ENCODE measurements at places on chromosomes 3 and 15.
A peak's percentile ranks its signal among the peaks of the same experiment; 100 is the strongest.

- H3K4me3 ChIP-seq: no peak overlapping the region
- no peaks in the 10 kb centered on the region for H3K4me1 ChIP-seq
- no peaks in the 10 kb centered on the region for H3K27me3 ChIP-seq
- H3K36me3 ChIP-seq: no peaks in the 10 kb centered on the region
Measured at GRCh38 chr15:61605343-61605742, 376.2 kb upstream of the RORA start.

DNA sequence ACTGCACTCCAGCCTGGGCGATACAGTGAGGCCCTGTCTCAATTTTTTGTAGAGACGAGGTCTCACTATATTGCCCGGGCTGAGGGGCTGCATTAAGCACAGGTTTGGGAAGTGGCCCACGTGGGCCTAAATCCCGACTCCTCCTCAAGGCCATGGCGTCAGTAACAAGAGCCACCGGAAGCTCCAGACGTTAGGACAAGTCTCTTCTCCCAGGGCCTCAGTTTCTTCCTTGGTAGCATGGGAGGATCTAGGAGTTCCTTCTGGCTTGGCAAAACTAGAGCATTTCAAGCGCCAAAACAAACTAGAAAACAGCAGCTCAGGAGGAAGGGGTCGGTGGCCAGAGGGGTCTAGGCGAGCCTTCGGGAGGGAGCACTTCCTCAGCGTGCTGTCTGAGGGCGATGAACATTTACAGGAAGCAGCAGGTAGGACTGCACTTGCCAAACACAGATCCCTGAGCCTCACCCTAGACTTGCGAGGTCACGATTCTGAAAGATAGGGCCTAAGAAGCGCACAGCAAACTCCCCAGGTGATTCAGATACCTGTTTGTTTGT, 536 bp downstream of the SNAPC5 start:
- peaks cover 21% of the 10 kb centered on the region for H3K4me1 ChIP-seq
- H3K27ac ChIP-seq: no peak overlapping the region
- peak overlapping the region; percentile 67 for H3K4me3 ChIP-seq
- DNase-seq: no peak

DNA sequence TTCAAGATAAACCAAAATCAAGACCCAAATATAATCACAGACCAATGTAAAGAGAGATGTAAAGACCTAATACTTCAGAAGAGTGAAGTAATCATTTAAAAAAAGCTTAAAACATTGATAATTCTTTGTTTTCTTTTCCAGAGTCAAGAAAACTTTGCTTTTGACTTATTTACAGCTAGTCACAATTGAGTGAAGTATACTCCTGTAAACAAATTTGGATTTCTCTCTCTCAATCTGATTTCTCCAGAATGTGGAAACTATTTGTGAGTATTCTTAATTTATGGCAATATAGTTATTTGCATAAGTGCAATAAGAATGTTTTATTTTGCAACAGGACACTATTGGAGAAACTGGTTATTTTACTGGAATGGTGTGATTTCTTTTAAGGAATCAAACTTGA, 43.7 kb upstream of the ZBTB20 start:
- DNase-seq: no peak
- no peak overlapping the region for H3K27ac ChIP-seq
- no peaks in the 10 kb centered on the region for H3K27me3 ChIP-seq
- H3K4me3 ChIP-seq: no peak overlapping the region
- no peaks in the 10 kb centered on the region for H3K4me1 ChIP-seq
- no peaks in the 10 kb centered on the region for H3K36me3 ChIP-seq

GRCh38 chr3:63908081-63908736, 4.0 kb downstream of the SCAANT1 start:
- no peak overlapping the region for H3K4me3 ChIP-seq
- H3K27me3 ChIP-seq: no peaks in the 10 kb centered on the region
- H3K27ac ChIP-seq: peak overlapping the region; percentile 6
- H3K4me1 ChIP-seq: peaks cover 24% of the 10 kb centered on the region

Measured in adrenal gland (tissue), 19 donors.